ENCODE measurements at places on chromosomes 11 and 22.

- DNase-seq, result no peak
These were observed 666 bp downstream of the PDGFB start for GRCh38 chr22:39244136-39244495.

- no peak for DNase-seq
These were observed 149.1 kb downstream of the SHANK2 start for GRCh38 chr11:71103266-71103665.

- DNase-seq, result no peak
These were observed 14.3 kb downstream of the TCIRG1 start for GRCh38 chr11:68053117-68053516.

DNA sequence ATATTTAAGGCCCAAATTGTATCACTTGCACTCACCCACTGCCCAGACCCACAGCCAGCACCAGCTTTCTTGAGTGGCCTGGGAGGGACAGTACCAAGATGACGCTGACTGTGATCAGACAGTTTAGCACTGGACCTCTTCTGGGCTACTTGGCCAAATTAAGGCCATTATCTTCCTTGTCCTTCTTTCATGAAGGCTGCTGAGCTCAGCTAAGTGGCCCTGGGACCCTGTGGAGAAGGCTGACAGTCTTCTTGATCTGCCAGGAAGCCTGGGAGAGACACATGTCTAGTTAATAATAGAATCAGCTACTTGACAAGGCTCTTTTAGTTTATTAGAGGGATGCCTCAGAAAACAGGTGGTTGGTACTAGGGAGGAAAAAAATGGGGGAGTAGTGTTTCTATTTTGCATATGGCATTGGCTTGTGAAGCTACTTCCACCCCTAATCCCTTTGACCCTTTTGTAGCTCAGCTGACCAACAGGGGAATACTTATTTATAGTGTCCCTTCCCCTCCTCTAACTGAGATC lies 127.9 kb upstream of the NTM start:
- no peak for DNase-seq

- DNase-seq, result peak; percentile 15
These were observed 20.8 kb upstream of the IL18BP start for GRCh38 chr11:71977743-71978418.

GRCh38 chr11:111259896-111260295 lies 14.4 kb downstream of the POU2AF2 start:
- DNase-seq, result no peak

GRCh38 chr11:77074626-77075221 lies 8.0 kb downstream of the CAPN5 start:
- DNase-seq, result no peak

DNA sequence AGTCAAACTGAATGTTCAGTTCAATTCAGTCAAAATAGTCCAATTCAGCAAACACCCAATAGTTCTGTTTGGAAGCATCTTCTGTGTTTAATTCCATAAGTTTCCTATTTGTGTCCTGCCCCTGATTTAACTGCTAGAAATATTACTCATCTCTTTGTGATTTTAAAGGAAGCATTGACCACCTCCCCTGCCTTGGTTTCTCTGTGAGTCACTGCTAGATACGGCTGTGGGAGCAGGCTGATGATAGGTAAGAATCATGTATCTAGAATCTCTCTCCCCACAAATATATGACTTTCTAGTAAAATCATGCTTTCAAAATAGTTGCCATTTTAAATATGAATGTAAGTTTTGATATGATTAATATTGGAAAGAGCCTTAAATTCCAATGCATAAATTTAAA lies 888.5 kb downstream of the NTM start:
- no peak for DNase-seq

DNA sequence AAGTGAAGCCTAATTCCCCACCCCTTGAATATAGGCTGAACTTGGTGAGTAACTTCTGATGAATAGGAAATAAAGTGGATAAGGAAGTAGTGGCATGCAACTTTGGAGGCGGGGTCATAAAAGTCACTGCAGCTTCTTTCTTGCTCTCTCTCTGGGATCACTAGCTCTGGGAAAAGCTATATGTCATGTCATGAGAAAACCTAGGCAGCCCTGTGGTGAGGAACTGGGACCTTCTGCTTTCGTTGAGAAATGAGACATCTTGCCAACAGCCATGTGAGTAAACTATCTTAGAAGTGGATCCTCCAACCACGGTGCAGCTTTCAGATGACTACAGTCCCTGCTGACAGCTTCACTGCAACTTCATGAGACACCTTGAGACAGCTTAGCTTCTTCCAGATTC lies 15.7 kb downstream of the ZNF214 start:
- DNase-seq, result no peak

- no peak for DNase-seq
These were observed 2.7 kb downstream of the MRPL40 start for GRCh38 chr22:19434829-19435580.

- no peak for DNase-seq
These were observed 11.6 kb downstream of the CD59 start for GRCh38 chr11:33724644-33725035.

- no peak for DNase-seq
These were observed 865.1 kb upstream of the CNTN5 start for GRCh38 chr11:98155696-98156095.

- no peak for DNase-seq
These were observed 2.7 kb downstream of the PPFIBP2 start for GRCh38 chr11:7516475-7516874.

- no peak for DNase-seq
These were observed 6.8 kb downstream of the FUT4 start for GRCh38 chr11:94550513-94550912.

DNA sequence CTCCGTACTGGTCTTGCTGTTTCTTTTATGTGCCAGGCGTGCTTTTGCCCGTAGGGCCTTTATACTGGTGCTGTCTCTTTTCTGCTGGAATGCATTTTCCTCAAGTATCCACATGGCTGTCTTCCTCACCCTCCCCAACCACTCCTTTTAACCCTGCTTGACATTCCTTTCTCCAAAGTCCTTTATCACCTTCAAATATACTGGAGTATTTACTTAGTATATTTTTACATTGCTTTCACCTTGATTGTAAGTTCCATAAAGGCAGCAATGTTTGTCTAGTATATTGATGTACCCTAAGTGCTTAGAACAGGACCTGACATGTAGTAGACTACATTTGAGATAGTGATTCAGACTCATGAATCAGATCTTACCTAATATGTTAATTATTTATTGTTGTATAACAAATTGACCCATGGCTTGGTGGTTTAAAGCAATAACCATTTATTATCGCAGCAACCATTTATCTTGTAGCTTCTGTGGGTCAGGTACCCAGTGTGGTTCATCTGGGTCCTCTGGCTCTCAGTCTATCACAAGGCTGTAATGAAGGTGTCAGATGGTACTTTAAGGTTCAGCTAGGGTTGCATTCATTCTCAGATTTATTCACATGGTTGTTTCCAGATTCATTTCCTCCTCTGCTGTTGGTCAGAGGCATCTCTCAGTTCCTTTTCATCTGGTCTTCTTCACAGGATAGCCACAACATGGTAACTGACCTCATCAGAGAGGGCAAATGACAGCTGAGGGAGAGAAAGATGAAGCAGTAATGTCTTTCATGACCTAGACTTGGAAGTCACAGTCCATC lies 34.2 kb downstream of the DDX10 start:
- DNase-seq, result no peak

GRCh38 chr11:12787847-12788246 lies 113.6 kb downstream of the TEAD1 start:
- DNase-seq, result no peak

GRCh38 chr11:17766073-17766359 lies 31.4 kb downstream of the KCNC1 start:
- no peak for DNase-seq

- DNase-seq, result no peak
These were observed 43.2 kb downstream of the SHANK2 start for GRCh38 chr11:71209181-71209580.

- no peak for DNase-seq
These were observed 89.1 kb upstream of the NNMT start for GRCh38 chr11:114207096-114207495.

- DNase-seq, result no peak
These were observed 330.5 kb downstream of the NXPE2 start for GRCh38 chr11:115008799-115009198.

DNA sequence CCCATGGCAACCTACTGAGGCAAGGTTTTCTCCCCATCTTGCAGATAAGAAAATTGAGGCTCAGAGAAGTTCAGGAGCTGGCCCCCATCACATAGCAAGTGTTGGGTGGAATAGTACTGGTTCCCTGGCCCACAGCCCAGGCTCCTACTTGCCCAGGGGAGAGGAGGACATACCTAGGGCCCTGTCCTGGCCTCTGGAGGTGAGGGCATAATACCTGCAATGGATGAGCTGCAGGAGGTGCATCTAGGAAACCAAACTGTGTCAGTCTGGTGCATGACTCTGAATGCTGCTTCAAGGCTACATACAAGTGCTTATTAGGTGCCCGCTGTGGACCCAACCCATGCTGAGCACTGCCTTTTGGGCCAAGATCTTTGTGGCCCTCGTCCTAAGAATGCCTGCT lies 40.0 kb upstream of the TPBGL start:
- no peak for DNase-seq

DNA sequence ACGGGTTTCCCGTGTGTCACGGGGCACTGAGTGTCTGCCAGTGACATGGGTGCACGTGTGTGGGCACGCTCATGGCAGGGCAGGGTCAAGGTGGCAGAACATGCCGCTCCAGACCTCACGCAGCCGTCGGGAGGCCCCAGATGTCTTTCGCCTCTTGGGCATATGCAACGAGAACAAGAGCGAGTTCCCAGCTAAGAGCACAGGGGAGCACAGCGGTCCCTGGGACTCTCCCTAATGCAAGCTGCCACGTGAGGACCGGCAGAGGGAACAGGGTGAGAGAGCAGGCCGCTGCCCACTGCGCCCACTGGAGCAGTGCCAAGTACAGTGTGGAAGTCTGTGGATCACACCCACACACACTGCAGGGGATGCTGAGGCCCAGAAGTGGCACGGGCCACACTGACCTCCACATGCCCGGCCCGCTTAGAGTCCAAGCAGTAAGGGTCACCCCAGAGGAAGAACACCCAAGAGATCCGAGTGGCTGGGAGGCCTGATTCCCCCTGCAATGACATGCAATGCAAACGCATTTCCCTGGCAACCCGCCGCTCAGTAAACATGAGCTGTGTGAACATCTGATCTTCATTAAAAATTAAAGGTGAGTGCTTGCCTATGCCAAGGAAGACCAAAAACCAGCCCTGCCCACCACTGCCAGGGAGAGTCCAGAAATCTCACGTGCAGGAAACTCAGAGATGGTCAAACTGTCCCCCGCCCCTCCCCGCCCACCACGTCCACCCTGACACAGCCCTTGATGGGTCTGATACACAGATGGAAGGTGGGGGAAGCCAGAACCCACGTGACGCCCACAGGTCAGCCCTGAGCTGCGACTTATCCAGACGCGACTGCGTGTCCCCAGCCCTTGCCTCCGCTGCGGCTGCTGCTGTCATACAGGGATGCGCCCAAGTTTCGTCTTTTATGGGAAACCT lies 11.7 kb downstream of the CERK start:
- peak; percentile 79 for DNase-seq

DNA sequence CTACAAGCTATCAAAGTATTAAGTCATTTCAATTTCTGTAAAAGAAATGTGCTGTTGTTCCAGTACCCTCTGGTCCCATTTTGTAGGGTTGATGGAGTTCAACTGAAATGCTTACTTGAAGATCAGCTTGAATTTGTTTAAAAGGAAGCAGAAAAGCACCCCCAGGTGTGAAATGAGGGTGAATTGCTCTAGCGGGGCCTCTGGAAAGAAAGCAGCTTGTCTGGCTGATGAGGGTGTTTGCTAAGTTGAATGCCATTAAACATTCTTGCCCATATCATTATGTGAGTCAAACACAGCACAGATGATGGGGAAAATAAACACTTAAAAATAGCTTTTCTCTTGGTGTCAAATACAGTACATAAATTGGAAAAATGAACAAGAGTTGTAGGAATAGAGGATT lies 280.3 kb downstream of the RAB38 start:
- peak; percentile 29 for DNase-seq

DNA sequence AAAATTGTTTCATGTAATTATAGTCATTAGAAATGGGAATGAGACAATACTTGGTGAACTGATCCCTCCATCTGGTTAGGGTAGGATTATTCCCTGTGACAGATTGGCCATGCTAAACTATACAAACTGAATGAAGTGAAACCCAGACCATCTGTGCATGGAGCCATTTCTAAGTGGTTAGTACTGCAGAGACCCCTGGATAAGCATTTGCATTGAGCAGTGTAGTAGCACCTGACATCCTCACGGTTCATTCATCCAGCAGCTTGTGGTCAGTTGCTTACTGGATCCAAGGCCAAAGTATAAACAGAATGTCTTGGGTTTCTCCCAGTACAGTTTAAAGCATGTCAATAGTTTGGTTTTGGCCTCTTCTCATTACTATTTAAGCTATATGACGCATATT lies 93.8 kb upstream of the ARHGAP42 start:
- DNase-seq, result no peak

GRCh38 chr11:89477175-89477574 lies 14.0 kb downstream of the NOX4 start:
- DNase-seq, result peak; percentile 60

DNA sequence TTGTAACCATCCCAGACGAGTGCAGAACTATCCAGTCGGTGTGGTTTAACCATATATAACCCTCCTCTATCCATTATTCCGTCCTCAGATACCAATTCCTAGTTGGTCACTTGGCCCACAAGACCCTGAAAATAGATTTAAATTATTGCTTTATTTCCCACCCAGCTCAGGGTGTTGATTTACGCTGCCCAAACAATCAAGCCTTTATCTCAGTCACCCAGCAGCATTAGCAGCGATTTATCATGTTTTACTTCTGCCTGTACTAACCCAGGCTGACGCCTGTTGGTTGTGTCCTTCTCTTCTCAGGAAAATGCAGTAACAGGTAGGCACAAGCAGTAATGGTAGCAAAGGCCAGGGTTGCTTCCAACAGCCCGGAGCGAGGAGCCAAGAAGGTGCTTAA lies 81.2 kb downstream of the DSCAML1 start:
- DNase-seq, result no peak

DNA sequence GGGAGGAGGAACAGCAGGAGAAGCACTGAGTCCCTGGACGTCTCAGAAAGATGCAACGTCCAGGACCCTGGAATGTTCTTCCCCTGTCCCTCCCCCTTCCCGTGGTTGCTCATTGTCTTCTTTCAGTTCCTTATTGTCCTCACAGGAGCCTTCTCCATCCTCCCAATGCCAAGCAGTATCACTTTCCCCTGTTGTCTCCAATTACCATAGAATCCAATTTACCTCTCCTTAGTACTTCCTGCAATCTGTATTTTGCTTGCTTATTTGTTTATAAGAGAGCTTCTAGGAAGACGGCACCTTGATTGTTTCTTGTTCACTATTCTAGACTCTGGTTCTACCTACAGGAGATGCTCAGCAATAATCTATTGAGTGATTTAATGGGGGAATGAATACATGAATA lies 1273.7 kb downstream of the LRRC4C start:
- DNase-seq, result no peak

DNA sequence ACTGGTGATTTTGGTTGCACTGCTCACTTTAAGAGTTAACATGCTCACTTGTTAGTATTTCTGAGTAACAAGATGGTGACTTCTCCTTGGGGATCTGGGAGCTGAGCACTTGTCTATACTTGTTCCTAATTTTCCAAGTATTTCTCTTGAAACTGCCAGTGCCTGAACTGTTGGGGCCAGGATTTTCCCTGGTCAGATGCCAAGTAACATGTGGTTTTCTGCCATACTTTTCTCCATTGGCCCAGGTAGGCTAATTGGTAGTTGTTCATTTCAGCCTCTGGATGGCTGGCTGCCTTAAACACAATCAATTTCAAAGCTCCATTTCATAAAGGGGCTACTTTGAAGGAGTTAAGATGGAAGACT lies 35.0 kb downstream of the RNF141 start:
- DNase-seq, result no peak
